ENCODE measurements at places on chromosomes 7 and 10.

- DNase-seq, result no peak
Measured at GRCh38 chr7:75055155-75055554, 18.4 kb downstream of the RCC1L start.

GRCh38 chr10:97129666-97130065, 56.1 kb downstream of the SLIT1 start:
- DNase-seq, result no peak

- no peak for DNase-seq
Measured at GRCh38 chr10:61812052-61812721, 89.3 kb upstream of the ARID5B start.

GRCh38 chr10:111522551-111522950, 445.7 kb downstream of the ADRA2A start:
- no peak for DNase-seq

GRCh38 chr10:2839081-2839725, 228.1 kb upstream of the PFKP start:
- DNase-seq, result peak; percentile 50

DNA sequence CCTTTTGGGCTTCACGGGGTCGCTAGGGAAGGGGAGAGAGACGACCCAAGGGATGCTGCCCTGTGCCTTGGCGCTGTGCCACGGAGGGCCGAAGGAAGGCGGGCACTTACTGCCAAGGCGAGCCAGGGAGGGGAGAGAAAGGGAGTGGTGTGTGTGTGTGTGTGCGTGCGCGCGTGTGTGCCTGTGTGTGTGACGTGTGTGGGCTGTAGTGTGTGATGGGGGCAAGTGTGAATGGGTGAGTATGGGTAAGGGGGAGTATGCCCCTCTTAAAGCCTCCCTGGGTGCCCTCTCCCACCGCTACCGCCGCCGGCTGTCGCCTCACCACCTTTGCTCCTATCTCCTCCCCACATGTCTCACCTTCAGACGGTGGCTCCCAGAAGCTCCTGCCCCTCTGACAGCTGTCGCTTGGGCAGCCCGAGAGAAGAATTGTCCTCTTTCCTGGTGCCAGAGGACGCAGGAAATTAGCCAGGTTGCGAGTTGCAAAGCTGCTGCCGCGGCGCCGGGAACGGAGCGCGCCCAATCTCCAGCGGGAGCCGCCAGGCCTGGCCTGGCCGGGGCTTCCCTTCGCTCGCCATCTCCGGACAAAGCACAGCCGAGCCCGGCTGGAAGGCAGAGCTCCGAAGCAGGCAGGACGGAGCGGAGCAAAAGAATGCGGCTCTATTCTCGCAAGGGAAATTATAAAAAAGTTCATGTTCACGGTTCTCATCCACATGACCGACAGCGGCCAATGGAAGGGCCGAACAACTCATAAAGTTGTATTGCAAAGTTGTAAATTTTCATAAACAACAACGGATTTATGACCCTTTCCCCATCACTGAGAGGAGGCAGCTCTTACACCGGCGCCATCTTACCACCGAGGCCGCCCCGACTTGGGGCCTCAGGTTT, at the start of gene HOXA3:
HOXA3 (minus strand) TSS at position 653 of the 885 bp plus-strand sequence. CDS start 41,943 bp downstream, outside the sequence.
- DNase-seq, result peak; percentile 64

DNA sequence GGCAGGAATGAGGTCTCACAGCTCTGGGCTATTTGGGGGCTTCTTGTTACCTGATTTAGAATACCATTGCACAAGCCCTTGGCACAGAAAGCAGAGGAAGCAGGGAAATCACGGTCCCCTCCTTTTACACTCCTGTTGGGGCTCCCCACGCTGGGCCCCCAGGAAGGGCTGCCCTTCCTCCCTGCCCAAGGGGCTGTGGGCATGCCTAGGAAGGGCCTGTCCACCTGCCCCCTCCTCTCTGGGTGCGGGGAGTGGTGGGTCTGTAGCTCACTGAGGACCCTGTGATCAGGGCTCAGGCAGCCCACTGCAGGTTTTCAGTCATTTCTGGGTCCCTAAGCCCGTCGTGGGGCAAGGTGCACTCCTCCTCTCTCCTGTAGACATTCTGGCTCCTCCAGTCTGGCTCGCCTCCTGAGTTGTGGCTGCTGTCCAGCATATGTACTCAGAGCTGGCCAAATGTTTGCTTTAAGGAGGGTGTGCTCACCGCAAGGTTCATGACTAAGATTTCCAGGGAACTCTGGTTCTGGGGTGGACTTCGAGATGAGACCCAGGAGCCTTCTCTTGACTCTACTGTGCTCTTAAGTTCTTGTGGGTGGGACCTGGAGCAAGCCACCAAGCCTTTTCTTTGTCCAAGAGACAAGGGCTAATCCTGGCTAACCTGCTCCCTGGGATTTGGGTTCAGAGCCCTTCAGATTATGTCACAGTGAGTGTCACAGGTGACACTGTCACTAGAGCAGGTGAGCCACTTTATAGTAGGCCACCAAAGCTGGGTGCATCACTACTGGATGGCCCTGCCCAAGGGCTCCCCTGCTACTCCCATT, 56.0 kb downstream of the TACR2 start:
- DNase-seq, result peak; percentile 87

DNA sequence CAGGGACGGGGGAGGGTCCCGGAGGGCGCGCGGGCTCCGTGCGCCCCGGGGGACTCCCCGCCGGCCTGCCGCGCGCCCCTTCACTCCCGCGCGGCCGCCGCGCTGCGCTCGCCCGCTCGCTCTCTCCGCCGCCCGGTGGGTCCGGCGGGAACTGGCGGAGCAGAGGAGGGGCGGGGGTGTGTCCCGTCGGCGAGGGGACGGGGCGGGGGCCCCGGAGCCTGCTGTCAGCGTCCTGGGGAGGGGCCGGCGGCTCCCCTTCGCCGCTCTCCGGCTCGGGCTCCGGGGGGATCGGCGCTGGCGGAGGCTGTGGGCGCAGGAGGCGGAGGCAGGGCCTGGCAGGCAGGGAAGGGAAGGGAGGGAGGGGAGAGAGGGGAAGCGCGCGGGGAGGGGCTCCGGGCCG, at the start of gene SH3PXD2A:
SH3PXD2A (minus strand) TSS at position 153 of the 400 bp plus-strand sequence. CDS start 310 bp downstream, outside the sequence.
- DNase-seq, result peak; percentile 62

DNA sequence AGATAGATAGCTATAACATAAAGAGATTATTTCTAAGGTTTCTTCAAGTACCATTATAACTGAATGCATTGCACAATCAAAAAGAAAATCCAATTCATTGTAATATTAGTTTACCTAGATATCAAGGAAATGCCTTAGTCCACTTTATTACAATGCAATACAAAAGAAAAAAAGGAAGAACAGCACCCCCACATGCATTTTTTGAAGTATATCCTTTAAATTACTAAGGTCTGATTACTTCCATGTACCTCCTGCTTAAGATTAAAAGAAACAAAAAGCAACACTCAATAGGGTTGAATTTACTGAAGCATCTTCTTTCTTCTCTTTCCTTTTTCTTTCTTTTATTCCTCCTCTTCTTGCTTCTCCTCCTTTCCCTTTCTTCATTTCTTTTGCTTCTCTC, 973.8 kb upstream of the LRRTM3 start:
- no peak for DNase-seq

GRCh38 chr7:155206318-155207020, 91.2 kb upstream of the INSIG1 start:
- DNase-seq, result no peak

GRCh38 chr10:12758271-12758670, 243.2 kb downstream of the CCDC3 start:
- DNase-seq, result no peak

- no peak for DNase-seq
Measured at GRCh38 chr7:131223151-131223550, 104.5 kb upstream of the MKLN1 start.

- no peak for DNase-seq
Measured at GRCh38 chr10:46308113-46308415, 21.3 kb downstream of the ANTXRL start.

- no peak for DNase-seq
Measured at GRCh38 chr7:105653441-105654005, 72.2 kb upstream of the EFCAB10 start.

GRCh38 chr7:88922944-88923343, 127.4 kb upstream of the TEX47 start:
- DNase-seq, result no peak

DNA sequence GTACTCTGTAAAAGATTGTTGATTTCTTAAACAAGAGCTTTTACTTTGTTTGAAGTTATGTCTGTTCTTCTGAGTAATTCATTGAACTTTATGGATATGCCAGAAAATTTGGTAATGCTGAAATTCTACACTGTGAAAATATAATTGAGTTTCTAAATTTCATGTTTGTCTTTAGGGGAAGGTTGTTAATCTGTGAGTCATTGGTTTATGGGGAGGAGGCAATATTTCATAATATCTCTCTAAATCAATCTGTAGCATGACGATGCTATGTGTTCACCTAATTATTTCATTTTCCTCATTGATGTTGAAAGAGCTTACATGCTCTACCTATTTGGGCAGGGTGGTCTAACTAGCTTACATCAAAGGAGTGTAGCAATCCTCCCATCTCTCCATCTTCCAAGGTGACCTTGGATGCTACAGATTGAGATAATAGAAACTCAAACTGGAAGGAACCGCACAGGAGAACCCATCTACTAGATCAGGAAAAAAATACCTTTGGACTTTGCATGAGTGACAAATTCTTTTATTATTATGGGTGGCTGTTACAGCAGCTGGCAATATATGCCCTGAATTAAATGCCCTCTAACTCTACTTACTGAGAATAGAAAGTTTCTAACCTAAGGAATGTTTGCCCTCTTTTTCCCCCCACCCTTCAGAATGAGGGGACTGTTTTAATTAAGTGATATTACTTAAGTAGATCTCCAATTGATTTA, 8.4 kb upstream of the SNX13 start:
- DNase-seq, result no peak

DNA sequence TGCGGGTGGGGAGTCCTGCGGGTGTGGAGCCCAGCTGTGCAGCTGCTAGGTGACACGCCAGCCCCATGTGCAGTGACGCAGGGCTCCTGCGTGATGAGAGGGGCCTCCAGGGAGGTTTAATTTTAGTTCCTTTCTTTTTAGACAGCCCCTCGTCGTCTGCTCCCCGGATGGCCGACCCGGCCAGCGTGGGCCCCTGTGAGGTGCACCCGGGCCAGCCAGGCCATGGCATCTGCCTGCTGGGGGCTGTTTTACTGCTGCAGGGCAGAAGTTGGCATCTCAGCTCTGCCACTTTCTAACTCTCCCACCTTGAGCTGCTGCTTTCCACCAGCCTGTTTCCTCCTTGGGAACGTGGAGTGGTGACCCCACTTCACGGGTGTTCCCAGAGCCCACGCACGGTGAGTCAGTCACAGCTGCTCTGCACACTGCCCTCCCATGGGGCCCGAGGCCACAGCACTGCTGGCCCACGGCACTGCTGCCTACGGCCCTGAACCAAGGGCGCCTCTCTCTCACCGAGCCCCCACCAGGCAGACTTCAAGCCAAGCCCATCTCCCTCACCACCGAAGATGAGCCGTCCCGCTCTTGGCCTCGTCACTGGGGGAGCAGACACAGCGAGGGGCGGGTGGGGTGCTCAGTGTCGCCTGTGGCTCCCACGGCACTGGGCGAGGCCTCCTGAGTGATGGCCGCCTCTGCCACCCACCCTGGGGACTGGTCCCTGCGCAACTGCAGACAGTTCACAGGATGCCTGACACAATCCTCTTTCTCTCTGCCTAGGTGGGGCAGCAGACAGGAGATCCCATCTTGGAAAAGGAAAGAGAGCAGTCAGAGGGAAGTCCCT, 21.3 kb downstream of the CYP2W1 start:
- no peak for DNase-seq

- DNase-seq, result no peak
Measured at GRCh38 chr10:52438119-52438518, 124.0 kb downstream of the DKK1 start.

DNA sequence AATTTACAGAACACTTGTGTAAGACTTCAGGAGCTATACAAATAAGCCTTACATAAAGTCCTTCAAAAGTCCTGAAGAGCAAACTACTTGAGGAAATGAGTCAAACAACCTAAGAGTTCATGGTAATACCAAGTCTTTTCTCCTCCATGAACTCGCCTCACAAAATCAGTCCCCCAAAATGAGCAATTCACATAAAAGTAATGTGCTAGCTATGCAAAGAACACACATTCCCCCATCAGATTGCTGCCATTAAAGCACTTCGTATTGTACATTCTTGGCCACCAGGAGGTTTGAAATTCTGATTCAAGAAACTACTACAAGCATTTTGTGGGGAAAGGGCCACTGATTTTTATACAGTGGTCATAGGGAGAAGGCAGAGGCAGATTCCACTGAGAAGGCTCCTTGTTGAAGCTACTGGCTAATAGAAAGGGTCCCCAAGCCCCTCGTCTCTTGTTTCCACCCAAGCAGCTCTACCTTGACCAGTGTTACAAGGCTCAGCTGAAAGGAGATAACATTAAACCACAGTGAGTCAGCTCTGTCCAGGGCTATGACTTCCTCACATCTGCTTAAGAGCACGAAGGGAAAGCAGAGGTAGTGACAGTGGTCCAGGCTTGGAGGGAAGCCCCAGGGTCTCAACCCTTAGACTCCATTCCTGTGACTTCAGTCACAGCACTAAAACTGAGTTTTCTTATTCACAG, 115.2 kb upstream of the CDK1 start:
- DNase-seq, result peak; percentile 21

DNA sequence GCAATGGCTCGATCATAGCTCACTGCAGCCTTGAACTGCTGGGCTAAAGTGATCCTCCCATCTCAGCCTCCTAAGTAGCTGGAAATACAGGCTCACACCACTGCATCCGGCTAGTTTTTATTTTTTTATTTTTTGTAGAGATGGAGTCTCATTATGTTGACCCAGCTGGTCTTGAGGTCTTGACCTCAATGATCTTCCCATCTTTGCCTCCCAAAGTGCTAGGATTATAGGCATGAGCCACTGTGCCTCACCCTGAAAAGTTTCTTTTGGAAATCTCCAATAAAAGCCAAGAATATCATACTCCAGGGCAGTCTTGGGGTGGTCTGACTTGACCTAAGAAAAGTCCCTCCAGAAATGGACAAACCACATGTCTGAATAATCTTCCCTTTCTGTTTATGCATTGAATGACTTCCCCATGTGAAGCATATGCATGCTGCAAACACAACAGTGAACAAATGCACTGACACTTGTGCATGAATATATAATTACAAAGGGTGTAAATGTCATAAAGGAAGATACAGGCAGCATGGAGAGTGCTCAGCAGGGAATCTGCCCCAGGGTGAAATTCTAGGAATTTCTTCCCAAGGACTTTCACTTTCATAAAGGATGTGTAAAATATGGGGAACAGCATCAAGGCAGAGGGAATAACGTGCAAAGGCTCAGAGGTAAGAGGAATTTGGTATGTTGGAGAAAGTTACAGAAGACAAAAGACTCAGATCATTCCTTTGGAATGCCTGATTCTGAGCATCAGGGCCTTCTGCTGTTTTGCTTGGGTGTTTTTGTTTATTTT, 142.4 kb upstream of the LYZL1 start:
- no peak for DNase-seq

DNA sequence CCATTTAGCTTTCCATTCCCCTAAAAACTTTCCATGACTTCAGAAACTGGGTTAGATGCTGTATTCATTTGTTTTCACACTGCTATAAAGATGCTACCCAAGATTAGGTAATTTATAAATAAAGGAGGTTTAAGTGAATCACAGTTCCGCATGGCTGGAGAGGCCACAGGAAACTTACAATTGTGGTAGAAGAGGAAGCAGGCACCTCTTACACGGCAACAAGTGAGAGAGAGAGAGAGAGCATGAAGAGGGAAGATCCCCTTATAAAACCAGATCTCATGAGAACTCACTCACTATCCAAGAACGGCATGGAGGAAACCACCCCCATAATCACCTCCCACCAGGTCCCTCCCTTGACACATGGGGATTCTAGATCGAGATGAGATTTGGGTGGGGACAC, 336.8 kb downstream of the TFEC start:
- no peak for DNase-seq

Measured in hepatic stellate cell (primary cell).